Activated gamma-delta T cell treated with anti-CD3 and anti-CD28 coated beads, Interleukin-2, amount 50 U/mL, for 16 hours (primary cell): ENCODE measurements at places on chromosomes 13 and 19.

- DNase-seq, result no peak
Measured at GRCh38 chr13:51347099-51347498, 7.6 kb downstream of the SERPINE3 start.

DNA sequence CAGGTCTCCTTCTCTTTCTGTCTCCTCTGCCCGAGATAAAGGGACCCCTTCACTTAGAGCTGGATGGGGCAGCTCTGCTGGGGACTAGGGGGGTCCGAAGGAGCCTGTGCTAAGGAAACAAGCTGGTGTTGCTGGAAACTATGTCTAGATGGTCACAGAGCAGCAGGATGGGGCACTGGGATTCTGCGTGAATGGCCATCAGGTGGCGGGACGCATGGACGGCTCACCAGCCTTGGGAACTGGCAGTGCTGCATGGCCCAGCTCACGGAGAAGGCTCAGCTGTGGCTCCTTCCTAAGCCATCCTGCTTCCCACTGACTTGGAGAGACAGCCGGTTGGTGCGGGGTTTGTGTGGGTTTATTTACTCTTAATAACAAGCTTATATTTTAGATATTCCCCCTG, 411.8 kb downstream of the ZNF536 start:
- no peak for DNase-seq

GRCh38 chr13:48214519-48215121, 18.4 kb upstream of the ITM2B start:
- no peak for DNase-seq

GRCh38 chr19:3207461-3208242, 16.8 kb upstream of the CELF5 start:
- DNase-seq, result no peak

DNA sequence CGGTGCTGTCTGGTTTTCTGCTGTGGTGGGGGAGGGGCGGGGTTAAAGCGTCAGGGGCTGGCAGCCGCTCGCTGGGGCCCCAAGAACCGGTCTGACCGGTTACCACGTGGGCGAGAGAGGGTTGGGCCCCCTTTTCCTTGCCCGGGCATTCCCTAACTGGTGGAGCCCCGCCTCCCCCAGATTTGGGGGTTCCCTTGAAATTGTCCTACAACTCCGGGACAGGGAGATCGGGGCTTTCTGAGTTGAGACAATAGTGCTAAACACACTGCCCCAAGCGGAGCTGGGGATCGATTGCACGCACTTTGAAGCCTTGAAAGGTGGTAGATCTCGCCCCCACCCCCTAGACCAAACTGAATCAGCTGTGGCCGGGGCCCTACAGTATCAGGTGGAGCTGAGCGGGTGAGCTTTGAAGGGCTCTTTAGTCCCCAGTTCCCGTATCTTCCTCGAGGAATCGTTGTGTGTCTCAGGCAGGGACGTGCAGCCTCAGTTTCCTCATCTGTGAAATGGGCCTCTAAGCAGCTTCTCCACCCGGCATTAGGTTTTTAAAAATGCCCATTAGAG, 4.8 kb downstream of the IER2 start:
- DNase-seq, result peak; percentile 70

GRCh38 chr19:1799695-1800342, 12.3 kb downstream of the ATP8B3 start:
- no peak for DNase-seq

DNA sequence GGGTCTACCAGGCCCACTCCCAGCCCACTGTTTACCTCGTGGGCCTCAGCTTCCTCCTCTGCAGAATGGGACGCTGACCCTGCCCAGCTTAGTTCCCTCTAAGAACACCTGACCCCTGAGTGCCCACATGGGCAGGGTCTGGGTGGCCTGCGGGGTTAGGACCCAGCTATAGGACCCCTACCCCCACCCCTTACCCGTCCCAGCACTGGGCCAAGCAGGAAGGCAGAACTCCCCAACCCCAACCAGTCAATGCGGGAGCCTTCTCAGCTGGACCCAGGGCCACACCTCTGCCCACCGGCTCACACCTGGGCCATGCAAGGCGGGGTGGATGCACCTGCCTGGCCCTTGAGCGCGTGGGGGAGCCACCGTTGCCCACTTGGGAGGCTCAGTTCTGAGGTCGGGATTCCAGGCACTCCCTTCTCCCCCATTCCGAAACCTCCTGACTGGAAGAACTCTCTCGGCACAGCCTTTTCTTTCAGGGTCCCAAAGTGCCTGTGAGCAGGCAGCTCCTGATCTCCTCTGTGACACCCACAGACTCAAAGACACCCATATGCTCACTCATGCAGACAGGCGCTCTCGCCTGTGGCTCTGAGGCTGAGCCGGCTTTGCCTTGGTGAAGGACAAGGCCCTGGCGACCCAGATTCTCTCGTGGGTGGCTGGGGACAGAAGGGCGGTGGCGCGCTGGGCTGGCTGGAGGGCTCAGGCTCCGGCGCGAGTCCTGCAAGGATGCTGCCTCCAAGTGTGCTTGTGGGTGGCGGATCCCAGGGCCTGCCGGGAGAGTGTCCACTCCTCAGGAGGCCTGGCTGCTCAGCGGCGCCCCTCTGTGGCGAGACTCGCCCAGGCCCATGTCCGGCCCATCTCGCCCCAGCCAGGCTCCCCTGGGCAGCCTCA, 27.9 kb upstream of the PARP4 start:
- DNase-seq, result no peak

GRCh38 chr13:69796256-69796655, 311.4 kb upstream of the ATXN8OS start:
- no peak for DNase-seq

DNA sequence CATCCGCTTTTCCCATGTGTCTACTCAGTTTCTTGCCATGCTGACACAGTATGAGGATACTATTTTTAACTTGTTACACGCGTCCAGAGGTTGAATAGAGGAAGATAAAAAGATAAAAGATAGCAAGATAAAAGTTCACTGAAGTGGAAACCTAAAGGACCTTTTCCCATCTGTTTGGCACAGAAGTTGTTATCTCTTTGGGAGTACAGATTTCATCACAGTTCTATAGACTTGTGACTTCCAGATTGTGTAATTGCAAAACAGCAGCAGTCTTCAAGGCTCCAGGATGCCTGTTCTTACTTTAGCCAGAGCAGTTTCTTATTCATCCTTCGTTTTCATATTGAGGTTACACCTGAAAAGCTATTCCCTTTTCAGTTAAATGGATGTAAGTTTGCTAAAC, 369.2 kb downstream of the GPC5 start:
- DNase-seq, result no peak

DNA sequence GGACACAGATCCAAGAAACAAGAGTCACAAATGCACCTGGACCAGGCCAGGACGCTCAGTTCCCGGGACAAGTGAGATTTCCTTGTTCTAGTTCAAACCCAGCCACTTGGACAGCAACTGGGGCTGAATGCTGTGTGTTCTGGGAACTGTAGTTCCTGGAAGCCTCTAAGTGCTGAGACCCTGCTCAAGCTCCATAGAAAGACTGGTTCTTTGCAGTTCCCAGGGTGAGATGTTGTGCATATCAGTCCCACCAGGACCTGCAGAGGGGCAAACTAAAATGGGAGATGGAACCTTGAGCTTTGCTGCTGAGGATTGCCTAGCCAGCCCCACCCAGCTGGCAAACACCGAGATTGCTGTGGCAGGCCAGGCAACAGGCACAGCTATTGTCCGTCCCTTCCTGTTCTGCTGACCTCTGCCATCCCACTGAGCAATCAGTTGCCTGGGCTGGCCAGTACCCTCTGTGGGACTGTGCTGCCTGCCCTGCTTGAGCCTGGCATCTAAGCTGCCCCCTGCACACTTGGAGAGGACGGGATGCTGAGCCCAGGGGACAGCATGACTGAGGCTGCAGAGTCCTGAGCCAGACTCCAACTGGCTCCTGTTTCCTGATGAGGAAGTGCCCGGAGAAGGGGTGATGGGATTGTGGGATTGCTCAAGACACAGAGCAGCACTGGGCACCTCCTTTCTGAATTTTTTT, 1.4 kb upstream of the GIPC1 start:
- DNase-seq, result no peak

GRCh38 chr19:34482380-34483250, 1.1 kb downstream of the WTIP start:
- DNase-seq, result no peak

DNA sequence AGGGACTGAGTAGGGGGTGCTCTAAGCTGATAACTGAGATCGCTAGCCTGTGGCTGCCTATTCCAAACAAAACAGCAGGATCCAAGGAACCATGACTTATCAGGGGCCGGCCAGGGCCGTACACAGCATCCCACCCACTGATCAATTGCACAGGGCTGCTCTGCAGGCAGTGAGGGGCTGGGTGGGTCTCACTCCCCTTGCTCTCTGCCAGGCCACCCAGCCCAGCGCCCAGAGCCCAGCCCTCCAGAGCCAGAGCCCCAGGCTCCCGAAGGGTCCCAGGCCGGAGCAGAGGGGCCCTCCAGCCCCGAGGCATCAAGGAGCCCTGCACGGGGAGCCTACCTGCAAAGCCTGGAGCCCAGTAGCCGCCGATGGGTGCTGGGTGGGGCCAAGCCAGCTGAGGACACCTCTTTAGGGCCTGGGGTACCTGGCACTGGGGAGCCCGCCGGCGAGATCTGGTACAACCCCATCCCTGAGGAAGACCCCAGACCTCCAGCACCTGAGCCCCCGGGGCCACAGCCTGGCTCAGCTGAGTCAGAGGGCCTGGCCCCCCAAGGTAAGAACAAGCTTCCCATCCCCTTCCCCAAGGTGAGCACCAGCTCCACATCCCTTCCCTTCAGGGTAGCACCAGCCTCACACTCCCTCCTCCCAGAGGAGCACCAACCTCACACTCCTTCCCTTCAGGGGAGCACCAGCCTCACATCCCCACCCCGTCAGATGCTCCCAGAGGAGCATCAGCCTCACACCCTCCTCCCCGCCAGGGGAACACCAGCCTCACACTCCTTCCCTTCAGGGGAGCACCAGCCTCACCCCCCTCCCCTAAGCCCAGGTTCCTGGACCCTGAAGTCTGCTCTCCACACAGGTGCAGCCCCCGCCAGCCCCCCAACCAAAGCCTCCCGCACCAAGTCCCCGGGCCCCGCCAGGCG, 1.9 kb downstream of the SYDE1 start:
- DNase-seq, result no peak

- no peak for DNase-seq
Measured at GRCh38 chr13:63449550-63449949, 2033.9 kb upstream of the PCDH20 start.
